ENCODE measurements at places on chromosomes 16 and 17.

DNA sequence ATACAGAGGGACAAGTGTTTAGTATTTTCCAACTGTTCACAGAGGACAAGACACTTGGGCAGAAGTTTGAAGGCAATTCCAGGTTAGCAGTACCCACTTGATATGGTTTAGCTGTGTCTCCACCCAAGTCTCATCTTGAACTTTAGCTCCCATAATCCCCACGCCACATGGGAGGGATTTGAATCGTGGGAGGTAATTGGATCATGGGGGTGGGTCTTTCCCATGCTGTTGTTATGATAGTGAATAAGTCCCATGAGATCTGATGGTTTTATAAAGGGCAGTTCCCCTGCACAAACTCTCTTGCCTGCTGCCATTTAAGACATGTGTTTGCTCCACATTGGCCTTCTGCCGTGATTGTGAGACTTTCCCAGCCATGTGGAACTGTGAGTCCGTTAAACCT, 668.9 kb downstream of the MAF start:
- DNase-seq: no peak

- DNase-seq: no peak
These were observed 38.1 kb downstream of the MRPS23 start for GRCh38 chr17:57811638-57812280.

GRCh38 chr16:61500851-61501250, 535.4 kb downstream of the CDH8 start:
- no peak for DNase-seq

- DNase-seq: no peak
These were observed 7.6 kb downstream of the PER1 start for GRCh38 chr17:8144401-8145231.

DNA sequence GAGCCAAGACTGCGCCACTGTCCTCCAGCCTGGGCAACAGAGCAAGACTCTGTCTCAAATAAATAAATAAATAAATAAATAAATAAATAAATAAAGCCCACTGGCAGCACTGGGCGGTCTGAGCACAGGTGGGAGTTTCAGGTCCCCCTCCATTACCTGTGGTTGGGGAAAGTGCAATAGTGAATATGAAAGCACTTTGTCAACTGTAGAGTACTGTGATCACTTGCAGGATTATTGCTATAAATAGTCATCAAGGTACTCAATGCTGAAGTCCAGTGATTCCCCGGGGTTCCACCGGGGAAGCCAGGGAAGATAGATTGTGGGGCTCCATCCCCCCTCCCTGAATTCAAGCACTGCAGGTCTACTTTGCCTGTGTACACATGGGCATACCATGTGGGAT, 42.7 kb upstream of the CPNE2 start:
- DNase-seq: no peak

DNA sequence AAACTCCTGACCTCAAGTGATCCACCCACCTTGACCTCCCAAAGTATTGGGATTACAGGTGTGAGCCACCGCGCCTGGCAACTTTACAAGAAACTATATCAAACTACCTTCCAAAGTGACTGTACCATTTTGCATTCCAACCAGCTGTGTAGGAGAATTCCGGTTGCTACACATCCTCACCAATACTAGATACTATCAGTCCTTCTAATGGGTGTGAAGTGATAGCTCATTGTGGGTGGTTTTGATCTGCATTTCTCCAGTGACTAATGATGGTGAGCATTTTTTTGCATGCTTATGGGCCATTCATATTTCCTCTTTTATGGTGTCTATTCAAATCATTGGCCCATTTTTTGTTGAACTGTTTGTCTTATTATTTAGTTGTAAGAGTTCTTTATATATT, 37.7 kb downstream of the SCNN1B start:
- no peak for DNase-seq

- DNase-seq: peak; percentile 43
These were observed 72.1 kb downstream of the CCDC182 start for GRCh38 chr17:57672971-57673370.

DNA sequence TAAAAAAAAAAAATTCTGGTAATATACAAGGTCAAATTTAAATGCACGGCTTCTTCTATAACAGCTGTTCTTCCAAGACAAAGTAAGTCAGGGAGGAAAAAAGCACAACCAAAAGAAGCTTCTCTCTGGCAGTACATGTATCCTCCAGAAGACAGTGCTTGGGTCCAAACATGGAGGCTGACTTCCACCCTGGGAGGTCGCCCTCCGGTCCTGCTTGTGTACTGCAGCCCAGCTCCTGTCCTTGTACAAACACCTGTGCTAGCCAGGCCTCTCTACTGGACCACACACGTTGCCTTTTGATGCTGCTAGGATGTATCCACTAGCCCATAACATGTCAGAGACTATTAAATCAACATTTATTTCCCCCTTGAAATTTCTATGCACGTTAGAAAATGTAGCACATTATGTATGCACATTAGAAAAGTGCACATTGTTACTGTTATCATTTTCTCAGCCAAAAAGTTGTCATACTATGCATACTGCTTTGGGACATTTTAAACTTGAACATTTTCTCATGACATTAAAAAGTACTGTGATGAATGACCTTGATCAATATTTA, 21.9 kb downstream of the TEKT3 start:
- no peak for DNase-seq

DNA sequence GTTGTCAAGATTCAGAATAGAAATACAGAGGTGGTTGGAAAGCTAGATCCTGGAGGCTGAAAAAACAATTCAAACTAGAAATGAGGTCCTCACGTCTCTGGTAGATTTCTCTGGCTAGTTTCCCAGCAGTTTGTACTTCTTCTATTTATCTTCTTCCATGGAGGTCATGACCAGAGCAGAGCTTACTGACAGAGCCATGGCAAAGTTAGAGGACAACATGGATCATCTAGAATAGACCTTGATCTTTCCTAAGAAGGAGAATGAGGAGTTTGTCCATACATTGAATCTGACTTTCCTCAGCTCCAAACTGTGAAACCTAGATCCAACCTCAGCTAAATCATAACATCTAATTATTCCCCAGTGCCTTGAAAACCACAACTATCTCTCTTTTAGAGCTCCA, 900.8 kb upstream of the GOT2 start:
- DNase-seq: no peak

DNA sequence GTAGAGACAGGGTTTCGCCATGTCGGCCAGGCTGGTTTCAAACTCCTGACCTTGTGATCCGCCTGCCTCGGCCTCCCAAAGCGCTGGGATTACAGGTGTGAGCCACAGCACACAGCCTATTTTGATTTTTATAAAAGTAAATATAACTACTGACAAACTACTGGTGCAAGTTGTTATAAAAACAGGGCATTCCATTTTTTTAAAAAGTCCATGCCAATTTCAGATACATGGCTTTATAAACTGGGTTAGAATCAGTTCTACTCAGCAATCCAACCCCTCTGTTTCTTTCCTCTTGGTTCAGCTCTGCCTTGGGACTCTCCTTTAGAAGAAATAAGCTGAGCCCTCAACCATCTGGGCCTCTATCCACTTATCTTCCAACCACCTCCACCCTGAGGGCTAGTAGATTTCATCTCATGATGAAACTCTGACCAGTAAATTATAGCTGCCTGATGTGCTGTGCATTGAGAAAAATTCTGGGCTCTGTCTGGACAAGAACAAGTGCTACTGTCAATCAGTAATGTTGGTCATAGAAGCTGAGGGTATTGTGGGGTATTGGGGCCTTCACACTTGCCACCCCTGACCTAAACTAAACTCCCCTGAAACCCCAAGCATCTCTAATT, 10.2 kb downstream of the RANBP10 start:
- no peak for DNase-seq

- DNase-seq: no peak
These were observed 118.9 kb downstream of the AATF start for GRCh38 chr17:37067555-37068111.

DNA sequence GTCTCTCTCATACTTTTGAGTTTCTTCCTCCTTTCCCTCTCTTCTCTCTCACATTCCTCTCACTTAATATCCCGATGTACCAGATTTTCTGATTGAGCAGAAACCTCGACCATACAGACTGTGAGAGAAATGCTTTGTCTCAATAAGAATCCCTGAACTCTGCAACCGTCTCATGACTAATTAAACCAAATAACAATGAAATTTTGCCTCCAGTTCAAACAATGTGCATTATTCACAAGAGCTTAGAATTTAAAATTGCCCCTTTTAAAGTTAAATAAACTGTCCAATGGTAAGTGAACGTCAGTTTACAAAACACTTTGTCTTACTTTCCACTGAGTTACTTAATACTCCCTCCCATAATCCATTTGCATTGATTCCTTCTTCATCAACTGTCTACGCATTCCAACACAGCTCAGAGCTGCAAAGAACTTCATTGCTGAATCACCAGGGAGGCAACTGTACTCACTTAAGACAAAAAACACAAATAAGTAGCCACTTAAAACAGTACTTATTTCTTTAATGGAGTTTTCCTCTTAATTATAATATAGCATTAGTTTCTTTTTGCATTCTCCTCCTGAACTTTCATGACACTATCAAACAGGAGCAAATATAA, 4.9 kb downstream of the CDH11 start:
- no peak for DNase-seq

- DNase-seq: no peak
These were observed 479.0 kb upstream of the SALL1 start for GRCh38 chr16:51630076-51630475.
